ENCODE measurements at places on chromosomes 2 and 18.

- DNase-seq: no peak
These were observed 440.2 kb downstream of the MBD2 start for GRCh38 chr18:53784253-53784652.

- DNase-seq: no peak
These were observed 233.0 kb upstream of the NOL4 start for GRCh38 chr18:34457761-34458160.

GRCh38 chr2:157231476-157231875 lies 26.0 kb upstream of the GALNT5 start:
- no peak for DNase-seq

- DNase-seq: no peak
These were observed 13.5 kb downstream of the IL36B start for GRCh38 chr2:113039158-113039557.

DNA sequence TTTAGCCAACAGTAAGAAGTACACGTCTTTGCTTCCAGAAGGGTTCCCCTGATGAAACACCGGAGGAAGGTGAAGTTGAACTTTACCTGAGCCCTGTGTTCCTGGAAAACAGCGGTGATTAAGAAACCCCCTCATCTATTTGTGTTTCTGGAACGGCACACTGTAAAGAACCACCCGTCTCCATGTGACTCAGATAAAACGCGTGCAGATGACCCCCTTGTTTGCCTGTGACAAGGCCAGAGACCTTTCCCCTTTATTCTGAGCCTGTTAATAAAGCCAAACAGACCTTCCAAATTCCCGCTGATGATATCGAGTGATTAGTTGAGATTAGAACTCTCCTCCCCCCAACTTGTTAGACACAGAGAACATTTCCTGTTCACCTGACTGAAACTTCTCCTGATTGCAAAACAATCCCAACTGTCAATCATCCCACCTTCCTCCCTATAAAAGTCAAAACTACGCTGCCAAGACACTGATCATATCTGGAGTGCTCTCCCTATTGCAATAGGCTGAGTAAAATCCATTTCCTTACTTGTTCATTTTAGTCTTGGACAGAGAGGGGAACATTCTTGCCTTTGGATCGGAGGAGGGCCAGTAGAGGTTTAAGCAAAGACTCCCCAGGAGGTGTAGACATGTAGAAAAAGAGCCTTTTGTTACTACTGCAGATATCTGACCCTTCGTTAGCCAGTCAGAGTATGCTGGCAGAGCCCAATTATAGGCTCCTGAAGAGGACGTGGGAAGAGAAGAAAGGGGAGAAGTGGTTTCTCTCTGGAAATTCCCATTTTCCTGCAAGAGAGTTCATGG lies 914 bp upstream of the IWS1 start:
- DNase-seq: no peak

GRCh38 chr18:58966005-58966677 lies 101.5 kb downstream of the ZNF532 start:
- no peak for DNase-seq

GRCh38 chr2:66721776-66722175 lies 286.9 kb downstream of the MEIS1 start:
- DNase-seq: no peak

DNA sequence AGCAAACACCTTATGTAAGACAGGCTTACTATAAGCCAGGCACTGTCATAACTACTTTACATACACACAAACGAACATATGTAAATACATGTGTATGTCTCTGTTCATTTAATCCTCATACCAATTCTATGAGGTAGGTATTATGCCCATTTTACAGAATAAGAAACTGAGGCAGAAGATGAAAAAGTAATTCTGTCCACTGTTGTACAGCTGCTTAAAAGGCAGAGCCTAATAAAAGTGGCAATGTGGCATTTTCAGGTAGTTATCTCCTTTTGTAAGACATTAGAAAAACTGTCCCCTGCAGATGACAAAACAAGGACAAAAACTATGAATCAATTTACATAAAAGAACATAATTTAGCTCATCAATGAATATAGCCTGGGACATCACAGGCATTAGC lies 69.9 kb downstream of the PLEKHM3 start:
- DNase-seq: no peak

- DNase-seq: no peak
These were observed 139.2 kb upstream of the COL3A1 start for GRCh38 chr2:188835006-188835405.

DNA sequence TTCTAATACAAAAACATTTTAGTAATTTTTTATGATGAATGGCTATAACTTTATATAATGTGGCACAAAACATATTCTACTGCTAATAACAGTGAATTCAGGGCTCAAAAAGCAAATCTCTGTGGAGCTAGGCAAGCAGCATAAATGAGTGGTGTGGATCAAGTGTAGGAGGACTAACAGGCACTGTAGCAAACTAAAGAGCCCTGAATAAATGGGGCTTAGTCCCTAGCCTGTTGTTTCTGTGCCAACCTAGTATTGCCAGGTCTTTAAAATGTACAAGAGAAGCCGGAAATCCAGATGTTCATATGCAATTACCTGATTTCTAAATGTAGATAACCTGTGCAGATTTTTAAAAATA lies 18.5 kb downstream of the REL start:
- no peak for DNase-seq

GRCh38 chr18:36396190-36396589 lies 98.7 kb downstream of the FHOD3 start:
- DNase-seq: no peak

DNA sequence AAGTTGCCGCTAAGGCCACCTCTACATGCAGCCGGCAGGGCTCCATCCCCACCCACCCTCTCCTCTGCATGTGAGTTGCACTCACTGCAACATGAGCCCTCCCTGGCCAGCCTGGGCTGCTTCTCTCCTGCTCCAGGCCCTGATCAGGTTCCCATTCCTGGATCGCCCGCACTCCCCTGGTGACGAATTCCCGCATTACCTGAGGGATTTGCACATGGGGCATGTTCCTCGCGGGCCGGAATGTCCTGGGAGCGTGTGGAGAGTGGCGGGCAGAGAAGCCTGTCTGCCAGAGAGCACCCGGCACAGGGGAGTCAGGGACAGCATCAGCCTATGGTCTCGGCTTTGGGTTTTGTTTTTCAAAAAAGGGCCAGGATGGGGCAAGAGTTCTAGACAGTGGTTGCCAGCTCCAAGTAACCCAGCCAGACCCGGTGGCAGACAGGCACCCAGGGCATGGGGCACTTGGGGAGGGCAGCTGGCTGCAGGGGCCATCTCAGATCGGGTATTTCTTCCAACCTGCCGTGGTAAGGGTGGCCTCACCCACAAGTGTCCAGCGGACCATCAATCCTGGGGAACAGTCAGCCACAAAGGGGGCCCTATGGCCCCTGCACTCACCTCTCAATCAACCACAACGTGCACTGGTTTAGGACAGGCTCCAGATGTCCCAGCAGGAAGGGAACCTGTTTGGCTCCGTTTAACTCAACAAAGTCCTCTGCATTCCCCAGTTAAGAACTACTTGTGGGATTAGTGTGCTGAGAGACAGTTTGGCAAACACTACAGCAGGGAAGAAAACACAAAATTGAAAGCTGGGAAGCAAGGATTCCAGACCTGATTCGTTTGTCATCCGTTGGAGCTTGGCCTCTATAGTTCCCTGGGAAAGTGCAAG lies 187.7 kb downstream of the SMAD7 start:
- no peak for DNase-seq

DNA sequence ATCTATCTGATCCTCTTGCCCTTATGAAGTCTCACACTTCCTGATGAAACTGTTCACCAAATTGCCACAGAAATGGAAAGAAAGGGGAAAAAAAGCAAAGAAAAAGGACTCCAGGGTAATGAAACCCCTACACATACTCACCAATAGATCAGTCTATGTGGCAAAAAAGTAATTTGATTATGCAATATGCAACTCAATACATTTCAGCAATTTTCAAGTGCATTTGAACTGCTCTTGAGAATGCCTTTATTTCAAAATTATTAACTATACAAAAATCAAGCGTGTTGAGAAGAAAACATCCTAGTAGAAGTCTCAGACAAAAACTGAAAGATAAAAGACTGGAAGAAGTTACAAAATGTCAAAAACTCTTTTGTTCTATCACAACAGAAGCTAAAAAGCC lies 32.2 kb upstream of the PTPN4 start:
- DNase-seq: no peak
